Stromal cell of bone marrow (primary cell): ENCODE measurements at places on chromosomes 11 and 22.

DNA sequence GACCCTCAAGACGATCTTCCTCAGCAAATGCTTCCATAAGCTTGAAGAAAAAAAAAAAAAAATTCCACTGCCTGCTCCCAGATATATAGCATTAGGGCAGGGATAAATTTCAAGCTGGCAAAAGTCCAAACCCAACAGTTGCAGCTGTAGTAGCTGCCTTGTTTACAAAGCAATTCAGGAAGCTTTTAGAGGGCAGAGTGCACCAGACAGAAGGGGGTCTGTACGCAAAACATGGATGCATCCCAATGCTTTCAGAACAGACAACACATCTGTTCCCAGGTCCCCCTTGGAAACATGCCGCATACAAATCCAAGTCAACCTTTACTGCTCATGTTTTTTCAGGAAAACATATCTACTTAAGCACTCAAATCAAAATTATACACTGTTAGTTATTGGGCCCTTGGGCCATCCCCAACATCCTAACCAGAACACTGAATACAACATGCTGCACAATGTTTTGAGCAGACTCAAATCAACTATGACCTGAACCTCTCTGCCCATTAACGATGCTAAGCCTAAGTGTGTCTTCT lies 94.5 kb downstream of the CADM1 start:
- no peak for DNase-seq

DNA sequence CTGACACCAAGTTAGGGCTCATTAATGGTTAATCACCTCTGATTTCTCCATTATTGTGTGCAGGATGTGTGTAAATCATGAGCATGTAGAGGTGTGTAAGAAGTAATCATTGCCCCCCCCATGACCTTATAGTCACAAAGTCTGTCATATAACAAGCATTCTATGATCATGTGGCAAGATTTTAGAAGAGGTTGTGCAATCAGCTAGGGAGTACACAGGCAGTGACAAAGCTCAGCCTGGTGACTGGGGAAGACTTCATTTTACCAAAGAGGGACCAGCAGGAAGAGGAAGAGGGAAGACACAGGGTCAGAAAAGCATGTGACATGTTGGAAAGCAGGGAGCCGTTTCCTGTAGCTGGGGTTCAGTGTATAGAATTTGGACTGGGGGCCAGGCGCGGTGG lies 176.5 kb upstream of the LARGE1 start:
- no peak for DNase-seq

DNA sequence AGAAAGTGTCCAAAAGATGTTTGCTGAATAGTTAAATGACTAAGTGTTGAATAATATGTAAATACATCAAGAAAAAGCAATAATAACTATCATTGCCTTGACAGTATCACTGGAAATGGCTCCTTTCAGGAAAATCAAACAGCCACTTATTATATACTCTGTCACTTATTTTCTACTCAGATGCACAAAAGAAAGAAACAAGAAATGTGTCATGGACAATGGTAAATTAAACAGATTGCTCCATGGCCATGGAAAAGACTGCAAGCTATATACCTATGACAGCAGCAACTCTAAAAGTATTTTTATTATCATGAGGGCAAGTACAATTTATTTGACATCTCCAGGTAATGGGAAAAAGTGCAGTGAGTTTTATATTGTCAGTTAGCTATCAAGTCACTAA lies 52.9 kb upstream of the GUCY1A2 start:
- no peak for DNase-seq

GRCh38 chr22:35367331-35367886 lies 13.5 kb upstream of the HMOX1 start:
- DNase-seq, result no peak

GRCh38 chr11:10861047-10861446 lies 3.2 kb upstream of the ZBED5 start:
- DNase-seq, result no peak

GRCh38 chr11:11265320-11265719 lies 87.7 kb downstream of the CSNK2A3 start:
- no peak for DNase-seq

GRCh38 chr11:20949585-20949984 lies 280.2 kb downstream of the NELL1 start:
- no peak for DNase-seq

GRCh38 chr11:62143727-62144126 lies 19.9 kb downstream of the INCENP start:
- DNase-seq, result no peak

DNA sequence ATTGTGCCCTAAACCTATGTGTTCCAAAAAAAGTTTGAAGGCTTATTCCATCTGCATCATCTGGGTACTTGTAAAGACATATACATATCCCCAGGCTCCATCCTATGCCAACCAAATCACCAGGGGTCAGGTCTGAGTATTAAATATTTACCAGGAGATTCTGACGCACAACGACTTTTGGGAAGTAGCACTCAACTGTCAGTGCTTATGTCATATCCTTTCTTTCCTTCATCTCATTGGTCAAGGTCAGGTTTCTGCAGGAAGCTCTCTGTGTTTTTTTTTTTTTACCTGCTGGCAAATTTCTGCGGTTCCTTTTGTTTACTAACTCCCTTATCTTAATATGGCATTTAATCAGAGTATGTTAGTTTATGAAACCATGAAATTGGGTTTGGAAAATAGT lies 22.5 kb upstream of the CYP2R1 start:
- DNase-seq, result no peak

DNA sequence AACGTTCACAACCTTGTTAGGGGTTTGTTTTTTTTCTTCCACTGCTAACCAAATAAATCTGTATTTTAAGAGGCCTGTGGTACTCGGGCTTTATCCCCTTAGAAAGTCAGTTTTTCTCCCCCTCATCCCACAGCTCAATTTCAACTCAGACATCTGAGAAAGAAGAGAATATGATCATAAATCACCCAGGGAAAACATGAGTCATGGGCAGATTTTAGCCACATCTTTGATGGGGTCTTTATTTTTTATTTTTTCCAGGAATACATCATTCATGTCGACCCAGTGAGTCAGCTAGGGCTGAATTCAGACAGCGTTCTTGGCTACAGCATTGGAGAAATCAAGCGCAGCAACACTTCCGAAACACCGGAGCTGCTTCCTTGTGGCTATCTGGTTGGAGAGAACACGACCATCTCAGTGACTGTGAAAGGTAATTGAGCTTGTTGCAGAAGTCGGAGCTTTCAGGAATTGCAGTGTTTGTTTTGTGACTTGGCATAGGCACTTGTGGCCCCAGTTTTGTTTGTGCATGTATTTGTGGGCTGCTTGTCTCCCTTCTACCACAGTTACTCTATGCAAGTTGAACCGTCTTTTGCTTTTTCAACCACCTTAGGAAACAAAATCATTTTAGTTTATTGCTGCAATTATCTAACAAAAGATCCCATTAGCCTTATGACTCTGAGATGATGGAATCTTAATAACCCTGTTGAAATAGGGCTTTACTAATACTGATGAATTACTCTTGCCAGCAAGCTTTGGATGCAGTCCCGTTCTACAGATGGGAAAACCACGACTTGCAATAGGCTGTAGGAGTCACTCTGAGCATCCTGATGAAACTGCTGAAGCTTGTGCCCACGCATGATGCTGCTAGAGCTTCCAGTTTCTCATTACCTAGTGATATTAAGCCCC lies 62.7 kb downstream of the DBX1 start:
- DNase-seq, result peak; percentile 89

- DNase-seq, result no peak
Observed at GRCh38 chr22:31099841-31100761, 7.3 kb downstream of the SELENOM start.
